Suppressor macrophage (primary cell): ENCODE measurements at places on chromosomes 7 and 10.

DNA sequence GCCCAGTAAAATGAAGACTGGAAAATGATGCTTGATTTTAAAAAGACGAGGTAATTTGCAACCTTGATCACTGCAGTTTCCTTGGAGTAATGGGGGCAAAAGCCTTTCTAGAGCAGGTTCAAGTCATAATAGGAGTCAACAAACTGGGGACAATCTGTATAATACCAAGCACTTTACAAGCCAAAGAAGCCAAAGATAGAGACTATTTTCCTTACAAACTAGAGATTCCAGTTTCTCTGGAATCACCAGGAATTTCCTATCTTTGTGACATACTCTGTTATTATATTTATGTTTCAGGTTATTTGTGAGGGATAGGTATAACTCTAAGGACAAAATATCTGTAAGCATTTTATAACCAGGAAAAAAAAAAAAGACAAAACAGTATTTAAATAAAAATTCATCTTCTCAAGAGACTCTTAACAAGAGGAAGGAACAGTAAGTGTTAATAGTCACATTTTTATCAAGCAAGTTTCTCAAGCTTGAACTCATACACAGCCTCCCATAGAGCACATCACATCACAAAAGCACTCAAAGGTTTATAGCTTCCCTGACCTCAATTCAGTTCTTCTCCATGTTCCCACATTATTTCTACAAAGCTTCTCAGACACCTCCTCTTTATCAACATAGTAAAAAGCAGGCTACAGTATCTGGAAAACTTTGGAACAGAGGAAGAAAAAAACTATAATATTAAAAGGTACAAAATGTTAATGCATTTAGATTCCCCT is 18.9 kb downstream of the JMJD1C start:
- DNase-seq, result no peak

DNA sequence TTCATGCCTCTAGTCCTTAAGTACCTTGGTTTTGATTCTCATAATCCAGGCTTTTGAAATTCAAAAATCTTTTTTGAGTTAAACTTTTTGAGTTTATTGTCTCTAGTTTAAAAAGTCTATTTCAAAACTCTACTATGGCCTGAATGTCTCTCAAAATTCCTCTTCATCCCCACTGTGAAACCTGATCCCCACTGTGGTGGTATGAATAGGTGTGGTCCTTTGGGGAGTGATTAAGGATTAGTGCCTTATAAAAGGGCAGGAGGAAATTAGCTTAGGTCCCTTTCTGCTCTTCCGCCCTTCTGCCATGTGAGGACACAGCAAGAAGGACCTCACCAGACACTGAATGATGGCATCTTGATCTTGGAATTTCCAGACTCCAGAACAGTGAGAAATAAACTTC is 44.1 kb upstream of the JAZF1 start:
- no peak for DNase-seq

DNA sequence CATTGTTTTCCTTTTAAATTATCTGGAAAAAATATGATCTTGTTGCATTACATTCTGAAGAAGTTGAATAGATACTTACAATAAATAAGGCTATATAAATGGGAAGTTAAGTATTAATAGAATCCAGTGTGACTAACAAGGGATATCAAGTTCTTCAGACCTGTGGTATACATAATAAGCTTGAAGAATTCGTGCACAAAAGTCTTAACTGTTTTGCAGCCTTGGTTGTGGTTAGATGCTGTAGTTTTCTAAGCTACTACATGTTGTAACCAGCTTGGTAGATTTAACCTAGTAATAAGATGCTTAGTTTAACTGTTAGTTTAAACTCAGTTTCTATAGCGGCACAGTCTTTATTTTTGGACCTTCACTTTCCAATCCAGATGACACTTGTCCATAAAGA is 106.2 kb upstream of the GLCCI1 start:
- no peak for DNase-seq

GRCh38 chr10:46014206-46014605 is 16.2 kb downstream of the NCOA4 start:
- DNase-seq, result no peak
